ENCODE measurements at places on chromosomes 13 and 19. TPM values are rescaled to one million over a fixed set of nuclear protein-coding genes. Genes with fewer than 3 reads are reported as not detected.

OR1I1 gene
- not detected for total RNA-seq

DNA sequence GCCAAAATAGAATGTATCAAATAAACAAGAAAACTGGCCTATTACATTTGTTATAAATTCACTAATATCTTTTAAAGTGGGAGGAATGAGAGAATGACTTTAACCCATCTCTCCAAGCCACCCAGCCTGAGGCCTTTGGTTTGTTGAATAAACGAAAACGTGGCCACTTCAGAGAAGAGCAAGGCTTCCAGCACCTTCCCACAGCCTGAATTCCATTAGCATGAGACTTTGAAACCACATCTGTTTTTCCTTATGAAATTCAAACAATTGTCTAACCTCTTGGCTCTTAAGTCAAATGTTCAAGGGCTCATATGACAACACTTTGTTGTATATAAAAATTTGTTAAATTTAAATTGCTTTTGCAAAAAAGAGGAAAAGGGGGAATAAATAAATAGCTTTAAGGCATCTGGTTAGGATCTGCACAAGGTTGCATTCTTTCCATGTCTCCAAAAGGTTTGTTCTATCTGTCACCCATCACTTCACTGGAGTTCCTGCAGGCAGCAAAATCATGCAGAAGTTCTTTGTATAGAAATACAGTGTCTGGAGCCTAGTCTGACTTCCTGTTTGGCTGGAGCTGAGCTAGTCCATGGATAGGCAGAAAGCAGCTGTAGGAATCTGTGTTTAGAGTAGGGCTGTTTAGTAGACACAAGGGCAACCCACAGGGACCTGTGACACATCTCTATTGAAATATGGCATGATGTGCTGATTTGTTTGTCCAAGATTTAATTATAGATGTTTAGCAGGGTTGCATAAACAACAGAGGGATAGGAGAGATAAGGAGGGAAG is 502.3 kb downstream of the KCTD12 start:
- peak; percentile 20 for DNase-seq

CEACAM4 gene
- not detected for total RNA-seq

GRCh38 chr19:39728040-39728439 is 9.8 kb downstream of the CLC start:
- no peak for DNase-seq
